ENCODE measurements at places on chromosomes 16 and 17. TPM values are rescaled to one million over a fixed set of nuclear protein-coding genes. Genes with fewer than 3 reads are reported as not detected.

The GUCY2D gene
- not detected for total RNA-seq

The TNFSF13 gene
- total RNA-seq: 0.51 TPM

The PRSS8 gene
- 1.2 TPM for total RNA-seq

The DOC2B gene
- total RNA-seq: 2.1 TPM

The EPOP gene
- 15.5 TPM for total RNA-seq

The C1QBP gene
- total RNA-seq: 658 TPM

The CDH3 gene
- total RNA-seq: 0.68 TPM

The OR1A2 gene
- not detected for total RNA-seq

The LDHD gene
- 0.34 TPM for total RNA-seq

The ASB16 gene
- not detected for total RNA-seq

The TNFRSF13B gene
- total RNA-seq: not detected

The ATP1B2 gene
- total RNA-seq: 0.20 TPM

The GLP2R gene
- 7.6 TPM for total RNA-seq

The C17orf50 gene
- not detected for total RNA-seq

The MYH1 gene
- not detected for total RNA-seq

The KRT9 gene
- total RNA-seq: not detected

The EMC8 gene
- total RNA-seq: 80.4 TPM

The ABCA8 gene
- 0.40 TPM for total RNA-seq

The HIC1 gene
- 2.0 TPM for total RNA-seq

The WNK4 gene
- 1.2 TPM for total RNA-seq

Data from A549 treated with ZK216348 at 1 μM for 4 hours (cell line).